ENCODE measurements at places on chromosomes 5 and 9.

GRCh38 chr5:168030912-168031311 lies 260.5 kb upstream of the WWC1 start:
- DNase-seq, result no peak

DNA sequence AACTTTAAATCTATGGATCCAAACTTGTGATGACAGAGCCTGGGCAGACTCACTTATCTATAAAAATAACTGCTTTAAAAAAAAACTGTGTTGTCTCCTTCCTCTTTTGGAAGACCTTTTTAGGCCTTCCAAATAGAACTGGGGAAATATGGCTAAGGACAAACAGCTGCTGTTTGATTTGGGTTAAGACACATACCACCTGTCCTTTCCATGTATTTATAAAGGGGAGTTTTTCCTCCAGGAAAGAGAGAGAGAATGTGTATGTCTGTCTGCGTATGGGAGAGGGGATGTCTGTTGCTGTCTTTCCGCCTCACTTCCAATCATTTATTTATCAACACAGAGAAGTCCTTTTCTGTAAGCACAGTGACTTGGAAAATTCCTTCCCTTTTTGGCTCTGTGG lies 2.8 kb downstream of the ARHGEF37 start:
- DNase-seq, result no peak

DNA sequence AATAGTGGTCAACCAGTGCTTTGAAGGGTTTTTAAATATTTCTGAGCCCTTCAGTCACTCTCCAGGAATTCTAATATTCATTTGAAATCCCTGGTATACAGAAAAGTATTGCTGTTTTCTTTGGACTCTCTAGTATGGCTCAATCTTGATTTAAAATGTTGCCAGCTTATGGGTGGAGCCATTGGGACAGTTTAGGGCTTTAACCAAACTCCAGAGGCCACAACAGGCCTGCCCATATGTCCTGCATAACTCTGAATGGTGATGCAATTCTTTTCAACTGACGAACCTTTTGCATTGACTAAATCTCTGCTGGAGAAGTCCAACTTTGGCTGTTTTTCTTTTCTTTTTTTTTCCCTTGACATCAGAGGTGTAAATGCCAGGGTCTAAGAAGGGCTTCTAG lies 10.3 kb upstream of the ANKHD1 start:
- no peak for DNase-seq

GRCh38 chr5:37490120-37490810 lies 111.1 kb downstream of the WDR70 start:
- no peak for DNase-seq

GRCh38 chr9:76900884-76901440 lies 5.0 kb downstream of the PRUNE2 start:
- DNase-seq, result no peak

DNA sequence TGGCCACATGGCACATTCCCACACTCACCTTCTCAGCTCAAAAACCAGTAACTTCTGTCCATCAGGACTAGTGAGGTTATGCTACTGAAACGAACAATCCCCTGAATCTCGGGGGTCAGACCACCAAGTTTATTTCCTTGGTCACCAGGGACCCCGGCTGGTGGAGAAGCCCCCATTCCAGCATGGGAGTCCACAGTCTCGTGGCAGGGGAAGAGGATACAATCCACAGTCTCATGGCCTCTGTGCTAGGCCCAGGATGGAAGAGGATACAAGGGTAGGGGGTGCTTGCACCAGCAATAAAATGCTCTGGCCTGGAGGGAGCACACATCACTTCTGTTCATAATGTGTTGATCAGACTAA lies 7.4 kb upstream of the CARD19 start:
- no peak for DNase-seq

DNA sequence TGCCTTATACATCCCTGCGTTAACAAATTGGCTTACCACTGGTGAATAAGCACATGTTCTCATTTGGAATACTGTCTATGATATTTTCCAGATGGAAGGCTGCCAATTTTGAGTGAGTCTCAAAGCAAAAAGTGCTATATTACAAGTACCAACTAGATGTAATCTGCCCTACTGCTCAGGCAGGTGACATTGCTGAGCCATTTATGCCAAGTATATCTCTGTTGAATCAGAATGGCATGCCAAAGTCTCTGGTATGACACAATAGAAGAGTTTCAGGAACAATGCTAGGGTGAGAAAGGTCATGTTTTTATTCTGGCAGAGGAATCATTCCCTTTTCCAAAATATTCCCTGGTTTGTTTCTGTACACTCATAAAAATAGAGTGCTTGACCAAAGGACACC lies 356.5 kb downstream of the CDH9 start:
- no peak for DNase-seq

GRCh38 chr5:372556-372995 lies 51.1 kb downstream of the AHRR start:
- DNase-seq, result no peak

DNA sequence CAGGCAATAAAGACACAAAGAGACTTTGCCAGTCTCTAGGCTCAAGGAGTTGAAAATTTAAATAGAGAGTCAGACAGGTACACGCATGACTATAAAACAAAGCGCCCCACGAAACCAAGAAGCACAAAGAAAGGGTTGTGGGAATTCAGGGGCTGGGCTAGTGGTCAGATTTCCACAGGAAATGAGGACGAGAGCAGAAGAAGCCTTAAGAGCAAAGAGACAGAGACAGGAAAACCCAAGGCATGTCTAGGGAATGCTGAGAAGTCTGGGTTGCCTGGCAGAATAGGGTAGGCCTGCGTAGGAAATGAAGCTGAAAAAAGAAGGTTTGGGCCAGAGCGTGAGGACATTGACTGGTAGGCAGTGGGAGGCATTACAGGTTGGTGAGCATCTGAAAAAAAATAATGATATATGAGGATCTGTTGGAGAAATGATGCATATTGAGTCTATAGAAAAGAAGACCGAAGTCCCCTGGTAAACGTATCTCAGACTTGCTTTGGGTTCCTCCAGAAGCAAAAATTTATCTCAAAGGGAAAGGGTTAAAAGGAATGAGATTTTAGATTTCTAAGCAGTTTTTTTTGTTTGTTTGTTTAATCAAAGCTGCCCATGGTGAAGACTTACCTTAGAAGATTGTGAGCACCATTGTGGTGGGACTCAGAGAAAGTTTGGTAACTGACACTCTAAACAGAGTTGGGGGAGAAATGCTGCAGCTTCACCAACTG lies 51.8 kb downstream of the SLC1A3 start:
- no peak for DNase-seq

- DNase-seq, result no peak
Observed at GRCh38 chr5:170629566-170630175, 125.9 kb downstream of the KCNIP1 start.

- no peak for DNase-seq
Observed at GRCh38 chr5:15597804-15598203, 97.8 kb downstream of the FBXL7 start.

DNA sequence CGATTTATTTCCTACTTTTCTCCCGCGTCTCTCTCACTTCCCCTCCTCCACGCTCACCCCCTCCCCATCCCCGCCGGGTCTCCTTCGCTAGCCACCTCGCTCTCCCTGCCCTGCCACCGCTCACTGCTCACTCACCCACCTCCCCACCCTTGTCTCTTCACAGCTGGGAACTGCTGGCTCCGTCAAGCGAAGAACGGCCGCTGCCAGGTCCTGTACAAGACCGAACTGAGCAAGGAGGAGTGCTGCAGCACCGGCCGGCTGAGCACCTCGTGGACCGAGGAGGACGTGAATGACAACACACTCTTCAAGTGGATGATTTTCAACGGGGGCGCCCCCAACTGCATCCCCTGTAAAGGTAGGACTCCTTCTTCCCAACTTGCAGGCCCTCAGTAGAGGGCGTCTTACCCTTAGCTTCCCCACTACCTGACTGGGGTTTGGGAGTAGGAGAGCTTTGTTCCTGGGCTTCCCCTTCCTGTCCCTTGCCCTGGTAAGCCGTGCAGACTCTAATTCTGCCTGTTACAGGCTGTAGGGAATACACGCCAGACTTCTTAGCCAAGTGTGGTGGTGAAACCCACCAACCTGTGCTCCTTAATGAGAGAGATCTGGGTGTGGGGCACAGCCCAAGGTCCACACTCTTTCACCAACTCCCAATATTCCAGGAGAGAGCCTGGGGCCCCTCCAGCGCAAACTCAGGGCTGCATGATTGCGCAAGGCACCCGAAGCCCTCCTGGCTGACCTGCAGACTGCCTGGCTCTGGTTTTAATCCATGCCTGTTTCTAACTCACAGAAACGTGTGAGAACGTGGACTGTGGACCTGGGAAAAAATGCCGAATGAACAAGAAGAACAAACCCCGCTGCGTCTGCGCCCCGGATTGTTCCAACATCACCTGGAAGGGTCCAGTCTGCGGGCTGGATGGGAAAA lies 2.5 kb downstream of the FST start:
- DNase-seq, result no peak

- DNase-seq, result no peak
Observed at GRCh38 chr5:173413471-173413982, 85.3 kb upstream of the STC2 start.

DNA sequence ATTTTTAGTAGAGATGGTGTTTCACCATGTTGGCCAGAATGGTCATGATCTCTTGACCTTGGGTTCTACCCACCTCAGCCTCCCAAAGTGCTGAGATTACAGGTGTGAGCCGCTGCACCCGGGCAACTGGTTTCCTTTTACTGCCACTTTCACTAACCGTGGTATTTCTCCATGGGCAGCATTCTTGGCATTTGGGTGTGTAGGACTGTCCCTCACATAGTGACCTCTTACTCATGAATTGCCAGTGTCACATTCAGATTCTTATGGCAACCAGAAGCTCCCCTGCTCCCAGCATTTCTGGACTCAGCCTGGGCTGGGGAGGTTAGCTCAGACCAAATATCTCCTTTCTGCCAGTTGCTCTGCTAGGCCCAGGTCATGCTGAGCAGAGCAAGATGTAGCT lies 50.1 kb downstream of the FOXI1 start:
- DNase-seq, result no peak

DNA sequence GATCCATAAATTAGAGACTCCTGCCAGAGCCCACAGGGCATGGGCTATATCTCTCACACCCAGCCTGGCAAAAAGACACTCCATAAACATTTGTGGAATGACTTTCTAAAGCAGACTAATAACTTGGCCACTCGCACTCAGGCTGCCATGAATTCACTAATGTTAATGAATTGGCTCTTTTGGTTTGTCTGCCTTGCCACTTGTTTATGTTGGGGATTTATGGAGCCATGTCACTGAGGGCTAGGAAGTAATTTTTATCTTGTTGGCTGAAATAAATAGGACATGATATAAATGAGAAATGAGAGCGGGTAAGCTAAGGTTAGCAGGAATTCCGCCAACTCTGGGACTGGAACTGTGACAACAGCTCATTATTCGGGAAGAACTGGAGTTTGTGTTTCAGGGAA lies 55.2 kb downstream of the DROSHA start:
- DNase-seq, result no peak

DNA sequence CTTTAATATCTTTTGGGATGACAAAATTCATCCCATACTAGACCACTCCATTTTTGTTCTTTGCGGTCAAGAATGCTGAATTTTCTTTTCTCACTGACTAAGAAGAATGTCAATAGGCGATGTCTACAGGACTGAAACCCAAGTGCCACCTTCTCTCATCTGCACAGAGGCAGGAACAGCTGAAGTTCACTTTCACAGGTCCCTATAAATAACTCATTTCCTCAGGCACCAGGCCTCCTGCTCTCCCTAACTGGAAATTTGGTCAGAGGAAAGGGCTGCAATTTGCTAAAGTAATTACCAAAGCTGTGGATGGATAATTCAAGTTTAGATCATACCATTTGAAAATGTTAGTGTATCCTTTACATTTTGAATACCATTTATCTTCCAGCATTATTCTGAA lies 142.9 kb downstream of the DIRAS2 start:
- DNase-seq, result no peak

DNA sequence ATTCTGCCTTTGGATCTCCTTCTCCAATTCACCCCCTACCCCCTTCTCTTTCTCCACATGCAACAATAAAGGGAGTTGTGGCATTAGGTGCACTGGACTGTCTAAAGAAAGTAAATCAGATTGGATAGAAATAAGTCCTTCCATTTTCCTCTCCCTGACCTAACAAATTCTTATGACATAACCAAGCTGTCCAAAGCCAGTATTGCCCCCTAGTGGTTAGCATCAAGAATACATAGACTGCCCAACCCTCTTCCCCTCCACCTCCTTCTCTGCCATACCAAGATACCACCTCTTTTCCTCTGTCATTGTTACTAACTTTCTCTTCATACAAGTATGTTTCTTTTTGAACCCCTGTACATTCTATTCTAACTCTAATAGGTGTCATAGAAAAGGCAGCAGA lies 45.7 kb downstream of the PPARGC1B start:
- DNase-seq, result no peak

Measured in activated CD4-positive, CD25-positive, alpha-beta regulatory T cell (primary cell).